ENCODE measurements at places on chromosomes 7 and 10.

DNA sequence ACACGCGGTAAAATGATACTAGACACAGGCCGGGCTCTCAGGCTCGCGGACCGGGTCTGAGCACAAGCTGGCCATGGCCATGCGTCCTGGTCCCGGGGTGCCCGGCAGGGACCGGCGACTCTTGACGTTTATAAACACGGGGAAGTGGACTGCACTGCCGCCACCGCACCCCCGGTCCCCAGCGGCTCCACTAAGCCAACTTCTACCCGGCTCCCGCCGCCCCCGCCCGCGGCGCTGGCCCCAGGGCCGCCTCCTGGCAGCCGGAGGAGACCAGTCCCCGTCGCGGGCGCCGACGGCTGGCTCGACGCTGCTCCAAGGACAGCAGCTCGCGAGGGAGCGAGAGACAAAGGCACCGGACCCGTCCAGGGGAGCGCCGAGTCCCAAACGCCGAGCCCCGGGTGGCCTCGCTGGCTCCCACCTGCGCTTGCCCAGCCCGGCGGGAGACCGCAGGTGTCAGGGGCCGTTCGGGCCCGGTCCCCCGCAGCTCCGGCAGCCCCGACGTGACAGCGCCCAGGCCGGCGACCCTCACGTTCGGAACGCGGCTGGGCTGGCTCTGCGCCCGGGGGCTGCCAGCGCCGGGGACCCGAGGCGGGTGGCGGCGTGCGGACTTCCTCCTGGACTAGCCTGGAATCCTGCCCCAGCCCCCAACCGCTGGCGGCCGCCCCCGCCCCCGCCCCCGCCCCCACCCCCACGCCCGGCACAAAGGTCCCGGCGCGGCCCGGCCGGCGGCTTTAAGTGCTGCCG lies 517 bp downstream of the ITGB1 start:
- peak; percentile 24 for DNase-seq

- no peak for DNase-seq
Observed at GRCh38 chr10:130559547-130559880, 423.3 kb downstream of the GLRX3 start.

DNA sequence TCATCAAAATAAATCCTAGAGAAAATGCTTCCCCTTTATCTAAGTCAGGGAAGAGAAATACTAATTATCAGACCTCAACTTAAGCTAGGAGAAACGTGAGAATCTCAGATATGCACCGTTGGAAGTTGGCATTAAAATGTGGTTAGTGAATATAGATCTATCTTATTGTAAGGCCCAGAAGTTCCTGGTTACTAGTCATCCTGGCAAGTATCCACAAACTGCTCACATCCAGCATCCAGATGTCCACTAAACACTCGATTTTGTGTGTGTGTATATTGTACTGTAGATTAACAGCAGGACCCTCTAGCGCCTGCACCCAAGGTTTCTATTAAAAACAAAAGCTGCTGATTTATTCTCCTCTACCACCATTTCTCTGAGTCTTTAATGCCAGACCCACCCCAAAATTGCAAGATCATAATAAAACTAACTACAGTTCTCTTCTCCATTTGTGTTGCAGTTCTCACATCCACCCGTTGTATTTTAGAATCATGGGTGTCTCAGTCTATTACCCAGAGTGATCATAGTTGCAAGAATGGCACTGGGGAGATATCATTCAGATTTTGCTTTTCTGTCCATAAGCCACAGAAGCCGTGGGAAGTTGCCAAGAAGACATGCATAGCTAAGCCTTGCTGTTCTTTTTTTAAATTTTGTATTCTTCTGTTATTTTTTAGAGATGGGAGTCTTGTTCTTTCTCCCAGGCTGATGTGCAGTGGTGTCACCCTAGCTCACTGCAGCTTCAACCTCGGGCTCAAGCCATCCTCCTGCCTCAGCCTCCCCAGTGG lies 165.4 kb downstream of the KIAA1217 start:
- DNase-seq, result no peak

- DNase-seq, result no peak
Observed at GRCh38 chr7:124930173-124930623, 573 bp upstream of the POT1 start.

DNA sequence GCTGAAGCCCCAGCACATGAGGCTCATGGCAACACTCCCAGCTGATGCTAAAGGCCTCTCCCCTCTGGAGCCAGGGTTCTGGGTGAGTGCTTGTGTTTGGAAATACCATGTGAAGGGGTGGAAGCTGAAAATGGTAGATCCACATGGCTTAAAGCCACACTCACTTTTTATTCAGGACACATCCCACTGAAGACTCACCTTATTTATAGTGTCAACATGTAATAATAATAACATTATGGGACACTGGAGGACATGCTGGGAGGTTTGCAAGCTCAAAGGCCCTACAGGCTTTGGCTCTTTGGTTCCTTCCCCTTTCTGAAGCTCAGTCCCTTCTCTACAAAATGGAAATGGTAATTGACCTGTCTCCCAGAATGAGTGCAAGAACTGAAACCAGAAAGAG lies 318.0 kb downstream of the GRID1 start:
- no peak for DNase-seq

DNA sequence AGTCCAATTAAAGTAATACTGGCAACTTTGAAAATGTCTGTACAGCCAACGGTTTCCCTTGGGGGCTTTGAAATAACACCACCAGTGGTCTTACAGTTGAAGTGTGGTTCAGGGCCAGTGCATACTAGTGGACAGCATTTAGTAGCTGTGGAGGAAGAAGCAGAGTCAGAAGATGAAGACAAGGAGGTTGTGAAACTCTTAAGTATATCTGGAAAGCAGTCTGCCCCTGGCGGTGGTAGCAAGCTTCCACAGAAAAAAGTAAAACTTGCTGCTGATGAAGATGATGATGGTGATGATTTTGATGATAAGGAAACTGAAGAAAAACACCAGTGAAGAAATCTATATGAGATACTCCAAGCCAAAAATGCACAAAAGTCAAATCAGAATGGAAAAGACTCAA lies 72.2 kb downstream of the ZNF783 start:
- no peak for DNase-seq

DNA sequence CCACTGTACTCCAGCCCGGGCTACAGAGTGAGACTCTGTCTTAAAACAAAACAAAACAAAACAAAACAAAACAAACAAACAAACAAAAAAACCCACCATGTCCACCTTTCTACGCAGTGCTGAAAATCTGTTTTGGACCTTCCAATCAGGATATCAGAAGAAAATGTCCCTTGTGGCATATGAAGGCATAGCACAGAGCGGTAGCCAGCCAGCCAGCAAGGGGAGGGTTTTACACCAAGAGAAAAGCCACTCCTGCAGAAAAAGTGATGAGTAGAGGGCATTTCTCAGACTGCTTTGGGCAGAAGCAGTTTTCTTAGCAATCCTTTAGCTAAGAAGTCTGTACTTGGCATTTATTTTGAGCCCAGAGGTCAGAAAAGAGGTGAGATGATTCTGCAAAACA lies 612.2 kb downstream of the TYW1 start:
- no peak for DNase-seq

GRCh38 chr7:63054191-63054661 lies 944.4 kb upstream of the ZNF722 start:
- DNase-seq, result no peak

DNA sequence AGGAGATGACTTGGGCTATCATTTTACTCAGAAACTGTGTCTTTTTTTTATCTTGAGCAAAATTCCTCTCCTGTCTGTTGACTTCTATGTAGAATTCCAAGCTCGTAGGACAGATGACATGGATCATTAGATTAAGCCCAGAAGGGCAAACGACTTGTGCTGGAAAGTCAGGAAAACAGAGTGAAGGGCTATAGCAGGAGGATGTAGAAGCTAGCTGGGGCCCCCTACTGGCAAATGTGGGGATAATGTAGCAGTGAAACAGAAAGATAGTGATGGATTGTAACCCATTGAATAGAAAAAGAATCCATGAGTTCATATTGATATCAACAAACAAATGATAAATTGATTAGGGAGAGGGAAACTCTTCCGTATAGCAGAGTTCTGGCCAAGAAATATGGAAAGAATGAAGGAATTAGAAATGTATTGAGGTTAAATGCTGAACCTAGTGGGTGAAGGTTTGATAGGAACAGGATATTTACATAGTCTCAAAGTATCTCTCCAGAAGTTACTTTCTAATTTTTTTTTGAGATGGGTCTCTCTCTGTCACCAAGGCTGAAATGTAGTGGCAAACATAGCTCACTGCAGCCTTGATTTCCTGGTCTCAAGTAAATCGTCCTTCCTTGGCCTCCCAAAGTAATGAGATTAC lies 103.6 kb downstream of the LYZL1 start:
- DNase-seq, result peak; percentile 15

- no peak for DNase-seq
Observed at GRCh38 chr7:51062222-51062987, 254.2 kb downstream of the COBL start.

- no peak for DNase-seq
Observed at GRCh38 chr10:52757773-52758172, 14.8 kb downstream of the MBL2 start.

- no peak for DNase-seq
Observed at GRCh38 chr7:107390916-107391315, 78.9 kb upstream of the GPR22 start.

- DNase-seq, result no peak
Observed at GRCh38 chr7:98668255-98668654, 51.2 kb downstream of the NPTX2 start.

DNA sequence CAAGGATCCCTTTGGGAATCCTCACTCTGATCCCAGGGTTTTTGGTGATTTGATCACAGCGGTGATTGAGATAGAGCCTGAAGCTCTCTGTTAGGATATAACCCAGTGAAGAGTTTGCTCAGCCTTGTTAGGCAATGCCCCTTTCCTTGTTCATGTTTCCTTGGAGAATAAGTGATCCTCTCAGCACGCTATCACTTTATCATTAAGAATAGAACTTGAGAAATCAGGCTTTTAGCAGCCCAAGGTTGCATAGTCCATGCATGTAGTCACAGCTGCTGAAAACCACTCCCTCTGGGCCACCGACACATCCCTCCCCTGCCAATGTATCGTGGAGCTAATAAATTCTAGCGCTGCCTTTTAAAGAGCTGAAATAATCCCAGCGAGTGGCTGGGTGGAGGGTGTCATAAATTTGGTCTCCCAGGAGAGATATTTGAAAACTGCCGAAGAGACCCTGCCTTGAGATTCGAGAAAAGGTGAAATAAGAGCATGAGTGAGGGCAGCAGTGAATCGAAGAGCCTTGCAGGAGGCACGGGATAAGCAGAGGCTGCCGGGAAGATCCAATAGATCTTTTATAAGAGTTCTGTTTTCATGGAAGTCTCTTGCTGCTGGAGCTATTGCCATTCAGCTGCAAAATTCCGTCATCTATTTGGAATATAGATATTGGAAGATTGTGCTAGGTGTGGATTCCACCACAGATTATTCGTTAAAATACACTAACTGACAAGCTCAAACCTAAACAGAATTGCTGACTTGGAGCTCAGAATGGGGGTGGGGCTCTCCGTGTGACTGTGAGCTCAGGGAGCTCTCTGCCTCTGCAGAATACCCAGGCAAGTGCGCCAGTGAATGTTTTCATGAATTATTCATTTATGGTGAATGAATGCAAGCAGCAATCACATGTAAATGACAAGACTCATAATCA lies 249.8 kb downstream of the TRIL start:
- no peak for DNase-seq

GRCh38 chr10:107717046-107717445 lies 552.5 kb upstream of the SORCS1 start:
- no peak for DNase-seq

DNA sequence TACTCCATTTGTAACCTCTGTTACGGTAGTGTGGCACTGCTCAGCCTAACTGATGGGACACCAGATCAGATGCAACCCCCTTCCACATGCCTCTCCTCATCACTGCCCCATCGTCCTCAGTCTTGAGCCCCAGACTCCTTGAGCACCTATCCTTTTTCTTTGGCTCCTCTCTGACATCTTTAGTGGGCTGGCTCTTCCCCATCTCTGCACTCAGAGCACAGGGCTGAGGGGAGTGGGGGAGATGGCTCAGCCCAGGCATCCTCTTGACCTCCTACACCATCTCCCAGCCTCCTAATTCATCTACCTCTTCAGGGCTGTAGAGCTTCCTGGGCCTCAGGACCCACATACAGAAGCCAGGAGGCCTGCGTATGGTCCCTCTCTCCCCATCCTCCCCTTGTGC lies 1.5 kb upstream of the POLM start:
- DNase-seq, result no peak

DNA sequence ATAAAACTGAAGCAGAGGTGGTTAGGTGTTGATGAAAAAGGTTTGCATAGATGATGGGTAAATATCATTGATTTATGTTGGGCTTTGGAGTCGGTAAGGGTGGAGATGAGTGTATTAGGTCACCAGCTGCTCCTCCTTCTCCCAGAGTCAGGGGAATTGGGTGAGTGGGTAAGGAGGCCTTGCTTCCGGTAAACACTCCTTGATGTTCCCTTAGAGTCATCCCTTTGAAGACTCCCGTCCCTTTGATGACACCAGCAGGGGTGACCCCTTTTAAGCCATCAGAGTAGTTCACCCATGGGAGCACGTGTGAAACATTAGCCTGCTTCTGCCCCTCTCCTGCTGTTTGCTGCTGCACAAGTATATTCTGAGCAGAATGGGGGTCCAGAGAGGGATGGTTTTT lies 92.2 kb upstream of the DKK1 start:
- no peak for DNase-seq

- no peak for DNase-seq
Observed at GRCh38 chr10:3363311-3364045, 190.9 kb upstream of the PITRM1 start.

DNA sequence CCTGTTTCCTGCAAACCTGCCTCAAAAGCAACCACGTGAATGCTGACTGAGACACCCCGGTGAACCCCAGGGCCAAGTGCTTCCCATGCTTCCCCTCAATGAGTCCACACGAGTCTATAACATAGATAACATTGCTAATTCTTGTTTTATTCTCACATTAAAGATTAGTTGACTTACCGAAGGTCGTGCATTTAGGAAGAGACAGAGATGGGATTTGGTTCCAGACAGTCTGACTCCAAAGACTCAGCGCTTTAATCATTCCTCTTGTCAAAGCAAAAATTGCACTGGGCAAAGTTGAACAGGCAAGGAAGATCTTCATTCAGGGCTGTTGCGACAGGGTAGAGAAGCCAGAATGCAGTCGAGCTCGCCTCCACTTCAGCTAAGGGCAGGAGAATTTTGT lies 435.6 kb upstream of the C7orf33 start:
- DNase-seq, result no peak

DNA sequence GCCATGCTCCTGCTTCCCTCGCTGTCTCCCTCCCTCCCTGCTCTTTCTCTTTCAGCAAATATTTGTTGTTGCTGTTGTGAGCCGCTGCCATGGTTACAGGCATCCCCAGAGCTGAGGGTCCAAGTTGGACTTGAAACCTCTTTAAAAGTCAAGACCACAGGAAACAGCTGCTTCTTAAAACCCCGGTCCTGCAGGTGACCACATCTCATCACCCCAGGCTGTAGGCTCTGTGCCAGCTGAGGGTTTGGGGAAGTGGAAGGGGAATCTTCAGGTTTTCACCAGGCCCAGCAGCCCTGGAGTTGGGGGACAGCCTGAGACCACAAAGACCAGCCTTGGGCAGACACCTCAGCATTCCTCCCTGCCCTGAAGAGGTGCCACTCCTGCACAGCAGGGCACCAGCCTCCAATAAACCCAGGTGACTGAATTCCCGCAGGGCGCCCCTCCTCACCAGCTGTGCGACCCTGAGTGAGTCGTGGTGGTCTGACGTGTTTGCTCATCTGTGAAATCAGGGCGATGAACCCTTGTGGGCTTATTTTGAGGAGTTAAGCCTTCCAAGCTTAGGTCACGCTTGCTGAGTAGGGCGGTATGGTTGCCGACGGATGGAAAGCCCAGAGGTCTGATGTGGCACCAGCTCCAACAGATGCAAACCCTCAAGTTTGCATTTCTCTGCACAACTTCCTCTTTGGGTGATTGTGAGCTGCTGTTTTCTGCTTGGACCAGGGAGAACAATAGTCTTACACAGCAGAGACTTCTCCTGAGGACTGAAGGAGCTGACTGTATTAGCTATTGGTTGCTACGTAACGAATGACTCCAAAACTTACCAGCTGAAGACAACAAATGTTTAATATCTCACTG lies 24.8 kb downstream of the NPTX2 start:
- no peak for DNase-seq

Measured in activated CD4-positive, alpha-beta T cell treated with anti-CD3 and anti-CD28 coated beads, Interleukin-2, amount 50 U/mL, for 1 hour (primary cell).